ENCODE measurements at places on chromosomes 7 and 10. TPM values are rescaled to one million over a fixed set of nuclear protein-coding genes. Genes with fewer than 3 reads are reported as not detected.

DNA sequence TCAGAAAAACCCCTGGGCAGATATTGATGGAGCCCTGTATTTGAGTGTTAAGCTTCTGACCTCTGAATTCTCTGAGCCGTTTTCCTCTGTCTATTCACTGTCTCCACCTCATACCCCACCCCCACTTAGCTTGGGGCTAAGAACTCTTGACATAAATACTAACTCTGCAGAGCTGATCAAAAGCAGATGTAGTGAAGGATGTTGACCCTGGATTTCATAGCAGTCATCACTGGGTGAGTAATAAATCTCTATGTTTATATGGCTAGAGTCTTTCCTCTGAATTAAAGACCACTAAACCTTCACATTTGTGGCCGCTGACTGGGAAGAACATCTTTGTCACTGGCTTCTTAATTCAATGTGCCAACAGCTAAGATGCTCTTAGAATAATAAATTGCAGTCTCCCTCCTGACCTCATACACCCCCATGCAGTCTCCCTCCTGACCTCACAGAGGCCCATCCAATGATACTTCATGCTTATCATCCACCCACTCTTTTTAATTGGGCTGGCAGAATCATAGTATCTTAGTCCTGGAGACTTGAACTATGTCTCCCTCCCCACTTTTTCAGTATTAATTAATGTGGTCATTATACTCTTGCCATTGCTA, 78.0 kb upstream of the MACROH2A2 start:
- no peak overlapping the region for H3K27ac ChIP-seq
- no peaks in the 10 kb centered on the region for H3K27me3 ChIP-seq
- H3K36me3 ChIP-seq: no peaks in the 10 kb centered on the region

DNA sequence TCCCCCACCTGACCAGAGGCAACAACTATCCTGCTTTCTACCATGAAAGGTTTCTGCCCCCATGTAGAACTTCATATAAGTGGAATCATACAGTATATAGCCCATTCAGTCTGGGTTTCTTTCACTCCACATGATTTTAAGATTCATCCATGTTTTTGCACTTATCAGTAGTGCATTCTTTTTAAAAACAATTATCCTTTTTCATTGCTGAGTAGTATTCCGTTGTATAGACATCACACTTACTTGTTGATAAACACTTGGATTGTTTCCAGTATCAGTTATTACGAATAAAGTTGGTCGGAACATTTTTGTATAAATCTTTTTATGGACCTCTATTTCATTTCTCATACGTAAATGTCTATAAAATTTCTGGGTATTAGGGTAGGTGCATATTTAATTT, 68.7 kb downstream of the CYCS start:
- no peak overlapping the region for H3K27ac ChIP-seq
- no peak overlapping the region for H3K4me3 ChIP-seq
- H3K4me1 ChIP-seq: no peaks in the 10 kb centered on the region
- no peaks in the 10 kb centered on the region for H3K36me3 ChIP-seq
- no peaks in the 10 kb centered on the region for H3K27me3 ChIP-seq
- no peak for DNase-seq

GRCh38 chr10:14309593-14309992, 21.1 kb downstream of the FRMD4A start:
- no peaks in the 10 kb centered on the region for H3K4me1 ChIP-seq
- H3K27ac ChIP-seq: no peak overlapping the region
- DNase-seq: no peak
- no peaks in the 10 kb centered on the region for H3K36me3 ChIP-seq
- H3K4me3 ChIP-seq: no peak overlapping the region

Gene GDF2
- not detected for total RNA-seq

Gene FOXI2
- 0.25 TPM for total RNA-seq

- peaks cover 17% of the 10 kb centered on the region for H3K4me1 ChIP-seq
- no peaks in the 10 kb centered on the region for H3K27me3 ChIP-seq
- DNase-seq: no peak
- no peaks in the 10 kb centered on the region for H3K36me3 ChIP-seq
- no peak overlapping the region for H3K27ac ChIP-seq
These were observed 5.1 kb downstream of the DPY19L1 start for GRCh38 chr7:35032166-35032565.

Gene DDC
- 1.7 TPM for total RNA-seq

- H3K4me1 ChIP-seq: no peaks in the 10 kb centered on the region
- H3K4me3 ChIP-seq: no peak overlapping the region
- DNase-seq: no peak
- no peaks in the 10 kb centered on the region for H3K27me3 ChIP-seq
- H3K36me3 ChIP-seq: no peaks in the 10 kb centered on the region
- H3K27ac ChIP-seq: no peak overlapping the region
These were observed 4.9 kb downstream of the SRRM3 start for GRCh38 chr7:76206633-76207032.

Gene LGI1
- total RNA-seq: 0.74 TPM

Gene ZDHHC4
- total RNA-seq: 36.3 TPM

GRCh38 chr7:32516551-32517100, 21.3 kb downstream of the AVL9 start:
- H3K27ac ChIP-seq: no peak overlapping the region
- H3K27me3 ChIP-seq: no peaks in the 10 kb centered on the region
- H3K4me3 ChIP-seq: no peak overlapping the region
- H3K36me3 ChIP-seq: no peaks in the 10 kb centered on the region

DNA sequence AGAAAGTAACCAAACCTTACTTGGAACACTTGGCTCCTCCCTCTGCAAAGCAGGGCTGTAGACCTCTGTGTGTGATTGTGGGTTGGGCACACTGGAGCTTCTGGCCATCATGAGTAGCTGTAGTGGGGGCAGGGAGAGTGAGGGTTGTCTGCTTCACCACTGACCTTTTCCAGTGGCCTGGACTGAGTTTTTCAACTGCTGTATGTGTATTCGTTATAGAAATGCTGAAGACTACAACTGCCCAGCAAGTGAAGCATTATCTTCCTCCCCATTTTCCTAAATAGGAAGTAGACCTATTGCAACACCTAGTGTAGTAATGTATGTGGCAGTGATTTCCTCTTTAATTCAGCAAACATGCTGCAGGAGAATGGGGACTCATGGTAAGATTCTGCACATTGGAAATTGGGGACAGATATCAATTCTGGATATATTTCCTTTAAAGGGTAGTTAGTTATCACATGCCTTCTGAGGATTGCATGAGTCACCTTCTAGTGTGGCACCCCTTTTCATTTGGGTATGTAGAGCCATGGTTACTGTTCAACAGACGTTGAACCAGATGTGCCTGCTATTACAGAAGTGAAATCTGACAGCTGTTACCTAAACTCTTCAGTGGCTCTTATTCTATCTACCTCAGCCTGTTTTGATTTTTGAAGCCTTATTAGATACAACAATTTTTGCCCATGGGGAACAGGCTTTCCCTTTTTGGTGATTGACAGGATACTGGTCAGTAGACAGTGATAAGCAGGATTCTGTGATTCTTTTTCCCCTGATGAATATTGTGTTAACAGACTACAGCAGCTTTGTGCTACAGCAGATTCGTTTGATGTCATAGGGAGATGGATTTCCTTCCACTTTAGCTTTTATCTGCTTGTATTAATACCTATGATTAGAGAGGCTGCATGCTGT, 130.9 kb downstream of the SND1 start:
- no peak overlapping the region for H3K27ac ChIP-seq
- no peaks in the 10 kb centered on the region for H3K36me3 ChIP-seq
- no peaks in the 10 kb centered on the region for H3K27me3 ChIP-seq
- DNase-seq: no peak

DNA sequence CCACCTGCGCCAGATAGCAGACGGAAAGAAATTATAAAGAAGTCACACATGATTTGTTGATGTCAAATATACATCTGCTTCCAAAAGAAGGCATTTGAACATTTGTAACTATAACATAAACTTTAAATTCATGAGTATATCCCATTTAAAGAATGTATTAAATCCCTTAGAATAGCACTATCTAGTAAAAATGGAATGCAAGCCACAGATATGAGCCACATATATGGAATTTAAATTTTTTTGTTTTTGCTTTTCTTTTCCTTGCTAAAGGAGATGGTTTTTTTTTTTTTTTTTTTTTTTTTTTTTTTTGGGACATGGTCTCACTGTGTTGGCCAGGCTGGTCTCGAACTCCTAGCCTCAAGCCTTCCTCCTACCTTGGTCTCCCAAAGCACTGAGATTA, 730.8 kb downstream of the PHTF2 start:
- H3K27ac ChIP-seq: no peak overlapping the region
- no peak overlapping the region for H3K4me3 ChIP-seq
- H3K27me3 ChIP-seq: no peaks in the 10 kb centered on the region
- no peaks in the 10 kb centered on the region for H3K36me3 ChIP-seq

GRCh38 chr10:5078547-5079180, 15.6 kb upstream of the AKR1C3 start:
- peaks cover 8% of the 10 kb centered on the region for H3K4me1 ChIP-seq
- H3K27ac ChIP-seq: no peak overlapping the region
- no peak for DNase-seq
- no peaks in the 10 kb centered on the region for H3K36me3 ChIP-seq
- no peak overlapping the region for H3K4me3 ChIP-seq
- H3K27me3 ChIP-seq: no peaks in the 10 kb centered on the region

Gene OGDHL
- total RNA-seq: 3.4 TPM

Gene TBC1D12
- 14.7 TPM for total RNA-seq
